Stimulated activated CD4-positive, alpha-beta T cell treated with anti-CD3 and anti-CD28 coated beads, Interleukin-12 subunit alpha, Interleukin-12 subunit beta, amount 100 ng/mL, for 24 hours (primary cell): ENCODE measurements at places on chromosomes 3 and 15.
A peak's percentile ranks its signal among the peaks of the same experiment; 100 is the strongest.

DNA sequence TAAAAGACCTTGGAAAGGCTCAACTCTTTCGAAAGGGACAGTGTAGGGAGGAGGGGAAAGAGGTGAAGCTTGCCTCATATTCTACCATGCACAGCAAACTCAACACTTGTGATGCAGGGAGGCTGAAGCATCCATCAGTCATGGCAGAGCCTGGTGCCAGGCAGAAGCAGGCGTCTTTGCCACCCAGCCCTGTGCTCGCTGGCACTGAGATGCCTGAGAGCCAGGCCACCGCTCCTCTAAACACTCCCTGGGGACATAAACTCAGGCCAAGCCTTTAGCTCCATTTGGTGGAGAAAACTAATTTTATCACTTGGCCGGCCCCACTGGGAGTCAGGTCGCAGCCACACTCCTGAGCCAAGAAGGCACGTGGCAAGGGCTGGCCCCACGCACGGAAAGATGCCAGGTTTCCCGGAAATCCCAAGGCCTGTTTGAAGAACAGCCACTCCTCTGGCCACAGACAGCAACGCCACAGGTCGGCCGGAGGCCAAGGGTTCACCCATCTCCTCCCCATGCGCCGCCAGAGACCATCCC, 30.7 kb downstream of the XXYLT1 start:
- DNase-seq: no peak

DNA sequence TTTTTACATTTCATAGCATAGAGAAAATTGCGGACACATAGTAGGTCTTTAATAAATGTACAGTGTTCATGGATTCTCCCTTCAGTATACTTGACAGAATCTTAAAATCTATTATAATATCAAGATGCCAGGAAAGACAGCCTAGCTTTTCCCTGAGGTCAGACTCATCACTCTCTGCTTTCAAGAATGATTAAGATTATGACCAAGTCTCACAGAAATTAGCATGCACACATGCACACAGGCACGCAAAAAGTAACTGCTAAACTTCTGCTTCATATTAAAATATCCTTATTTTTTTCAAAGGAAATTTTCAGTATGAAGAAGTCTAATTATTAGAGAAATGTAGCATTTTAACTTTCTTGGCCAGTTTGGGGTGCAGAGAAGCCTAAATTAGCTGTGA, 493.8 kb upstream of the NECTIN3 start:
- DNase-seq: no peak

- DNase-seq: no peak
Observed at GRCh38 chr3:12076031-12076430, 71.8 kb downstream of the SYN2 start.

- no peak for DNase-seq
Observed at GRCh38 chr3:58366699-58367098, 34.0 kb downstream of the PXK start.

- no peak for DNase-seq
Observed at GRCh38 chr3:153289334-153289808, 127.3 kb downstream of the RAP2B start.

DNA sequence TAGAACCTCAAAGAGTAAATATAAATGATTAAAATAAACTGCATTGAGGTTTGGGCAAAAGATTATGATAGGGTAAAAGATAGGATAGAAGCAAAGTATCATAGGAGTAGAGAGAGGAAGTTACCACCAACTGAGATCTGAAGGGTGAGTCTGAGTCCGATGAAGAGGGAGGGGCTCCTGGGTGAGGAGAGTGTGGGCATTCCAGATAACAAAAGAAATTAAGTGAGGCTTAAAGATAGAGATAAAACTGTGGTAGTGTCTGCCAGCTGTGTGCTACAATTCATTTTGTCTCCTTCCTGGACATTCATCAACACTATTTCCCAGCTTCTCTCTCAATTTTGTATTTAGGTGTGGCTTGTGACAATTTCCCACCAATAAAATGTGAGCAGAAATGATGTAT, 343.0 kb upstream of the PLSCR5 start:
- no peak for DNase-seq

- DNase-seq: no peak
Observed at GRCh38 chr15:29698030-29698701, 124.1 kb downstream of the TJP1 start.

GRCh38 chr15:90214553-90215196, 13.5 kb downstream of the SEMA4B start:
- no peak for DNase-seq

DNA sequence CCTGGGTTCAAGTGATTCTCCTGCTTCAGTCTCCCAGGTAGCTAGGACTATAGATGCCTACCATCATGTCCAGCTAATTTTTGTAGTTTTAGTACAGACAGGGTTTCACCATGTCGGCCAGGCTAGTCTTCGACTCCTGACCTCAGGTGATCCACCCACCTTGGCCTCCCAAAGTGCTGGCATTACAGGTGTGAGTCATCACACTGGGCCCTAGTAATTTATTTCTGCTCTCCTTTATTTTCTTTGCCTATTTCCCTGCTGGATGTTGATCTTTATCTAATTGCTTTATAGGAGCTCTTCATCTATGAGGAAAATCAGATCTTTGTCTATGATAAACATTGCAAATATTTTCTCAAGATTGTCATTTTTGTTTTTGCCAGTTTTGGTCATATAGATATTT, 31.7 kb downstream of the UQCC5 start:
- no peak for DNase-seq

- no peak for DNase-seq
Observed at GRCh38 chr15:77430652-77431051, 10.0 kb downstream of the HMG20A start.

GRCh38 chr3:101249522-101249921, 70.9 kb downstream of the IMPG2 start:
- no peak for DNase-seq

GRCh38 chr3:20488151-20488550, 302.1 kb upstream of the SGO1 start:
- no peak for DNase-seq

- DNase-seq: no peak
Observed at GRCh38 chr15:95990833-95991232, 339.7 kb upstream of the NR2F2 start.

- no peak for DNase-seq
Observed at GRCh38 chr3:189292667-189293484, 121.1 kb downstream of the TPRG1 start.

DNA sequence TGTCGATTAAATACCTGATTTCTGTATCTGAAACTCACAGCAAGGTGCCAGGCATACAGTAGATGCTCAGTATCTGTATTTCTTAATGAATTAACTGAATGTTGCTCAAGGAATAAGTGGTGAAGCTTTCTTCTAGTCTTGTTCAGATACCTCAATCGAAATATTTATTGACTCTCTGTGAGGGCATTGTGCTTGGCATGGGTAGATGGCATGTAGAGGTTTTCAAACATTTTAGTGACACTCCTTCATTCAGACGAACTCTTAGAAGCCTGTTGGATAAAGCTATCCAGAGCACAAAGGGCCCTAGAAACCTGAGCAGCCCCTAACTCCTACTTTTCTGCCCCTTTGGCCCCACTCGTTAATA, 369 bp upstream of the SNX1 start:
- no peak for DNase-seq

DNA sequence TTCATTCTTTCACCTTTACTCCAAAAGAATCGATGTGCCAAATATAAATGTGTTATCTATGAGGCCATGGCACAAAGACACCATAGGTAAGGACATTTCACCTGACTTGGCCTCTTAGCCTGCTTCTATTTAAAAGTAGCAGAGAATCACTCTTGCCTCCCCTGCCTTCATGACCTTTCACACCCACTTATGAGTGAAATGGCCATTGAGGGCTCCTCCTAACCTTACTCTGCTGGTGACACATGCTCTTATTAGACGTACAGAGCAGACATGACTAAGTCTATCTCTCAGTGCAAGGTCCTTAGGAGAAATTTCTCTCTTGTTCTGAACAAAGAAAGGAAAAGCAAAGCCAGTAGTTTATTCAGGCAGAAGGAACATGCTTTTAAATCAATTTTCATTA, 150.7 kb downstream of the LRTM1 start:
- no peak for DNase-seq

DNA sequence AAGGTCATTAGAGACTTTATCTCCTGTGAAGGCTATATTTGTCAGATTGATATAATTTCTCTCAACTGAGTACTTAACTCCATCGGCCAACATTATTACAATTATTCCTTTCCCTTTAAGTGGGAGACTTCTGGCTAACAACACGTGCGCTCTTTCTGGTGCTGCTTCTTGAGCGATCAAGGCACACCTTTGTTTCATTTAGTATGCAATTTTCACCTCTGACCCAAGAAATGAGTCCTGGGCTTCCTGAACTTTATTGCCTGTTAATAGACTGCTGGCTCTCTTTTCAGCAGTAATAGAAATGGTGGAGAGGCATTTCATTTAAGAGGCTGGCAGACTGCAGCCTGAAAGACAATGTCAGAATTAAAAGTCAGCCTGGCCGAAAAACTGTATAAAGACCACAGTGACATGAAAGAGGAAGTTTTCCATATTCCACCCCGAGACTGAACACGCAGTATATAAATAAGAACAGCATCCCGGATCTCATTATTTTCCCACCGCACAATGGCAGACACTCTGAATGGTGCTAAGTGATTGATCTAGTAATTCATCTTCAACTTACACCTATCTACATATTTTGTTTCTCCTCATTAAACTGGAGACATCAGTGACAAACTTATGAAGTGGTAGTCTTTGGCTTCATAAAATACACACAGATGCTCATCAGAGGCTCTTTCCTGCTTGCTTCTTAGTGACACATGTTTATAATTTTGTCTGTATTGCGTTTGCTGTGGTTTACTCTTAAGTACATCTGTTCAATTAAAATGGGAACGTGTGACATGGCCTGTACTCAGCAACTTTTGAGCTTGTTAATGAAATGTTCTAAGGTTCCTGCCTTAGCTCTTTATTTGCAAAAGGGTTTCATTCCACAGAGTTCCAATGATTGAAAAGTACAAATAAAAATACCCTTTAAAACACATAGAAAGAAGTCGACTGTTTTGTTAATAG, 299.9 kb downstream of the MECOM start:
- DNase-seq: no peak

GRCh38 chr3:128620268-128620691, 30.3 kb downstream of the RPN1 start:
- DNase-seq: no peak

DNA sequence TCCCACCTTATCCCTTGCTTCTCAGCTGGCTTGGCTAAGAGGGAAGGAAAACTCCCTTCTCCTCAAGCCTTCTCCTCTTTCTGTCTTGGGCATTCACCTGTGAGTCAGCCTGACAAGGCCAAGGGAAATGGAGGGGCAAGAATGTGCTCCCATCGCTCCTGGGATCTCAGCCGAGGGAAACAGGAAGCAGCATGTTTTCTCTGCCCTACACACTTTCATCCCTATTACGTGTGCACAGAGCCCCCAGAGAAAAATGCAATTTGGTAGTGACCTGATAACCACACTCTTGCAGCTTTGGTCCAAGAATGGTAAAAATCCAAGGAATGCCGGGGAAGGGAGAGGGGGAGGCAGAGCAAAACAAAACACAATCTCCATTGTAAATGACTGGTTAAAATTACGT, 32.9 kb upstream of the MTMR10 start:
- no peak for DNase-seq

DNA sequence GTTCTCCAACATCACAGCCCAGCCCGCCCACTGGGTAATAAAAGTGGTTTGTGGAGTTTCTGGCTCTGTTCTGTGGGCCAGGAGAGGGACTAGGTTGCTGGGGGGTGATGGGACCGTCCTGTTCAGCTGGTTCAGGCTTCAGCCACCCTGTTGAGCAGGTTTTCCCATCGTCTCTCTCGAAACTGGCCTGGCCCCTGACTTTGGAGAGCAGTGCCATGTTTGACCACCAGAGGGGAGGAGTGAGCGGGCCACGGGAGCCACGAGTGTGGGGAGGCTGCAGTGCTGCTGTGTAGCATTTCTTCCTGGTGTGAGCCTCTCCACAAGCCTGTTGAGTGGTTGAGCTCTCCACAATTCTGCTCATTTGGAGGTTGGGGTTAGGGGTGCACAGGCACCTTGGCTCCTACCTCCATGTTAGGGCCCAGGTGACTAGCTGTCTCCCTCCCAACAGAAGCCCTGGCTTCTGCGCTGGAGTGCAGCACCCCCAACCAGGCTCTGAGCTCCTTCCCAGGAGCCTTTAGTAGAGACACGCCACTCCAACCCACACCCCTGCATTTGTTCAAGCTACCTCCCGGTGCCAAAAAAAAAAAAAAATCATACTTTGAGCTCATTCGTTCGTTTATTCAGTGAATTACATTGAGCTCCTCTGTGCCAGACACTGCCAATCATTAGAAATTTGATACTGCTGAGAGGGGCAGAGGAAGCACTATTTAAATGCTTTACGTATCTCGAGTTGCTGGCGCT, 13.9 kb downstream of the SPINT1 start:
- DNase-seq: peak; percentile 82

DNA sequence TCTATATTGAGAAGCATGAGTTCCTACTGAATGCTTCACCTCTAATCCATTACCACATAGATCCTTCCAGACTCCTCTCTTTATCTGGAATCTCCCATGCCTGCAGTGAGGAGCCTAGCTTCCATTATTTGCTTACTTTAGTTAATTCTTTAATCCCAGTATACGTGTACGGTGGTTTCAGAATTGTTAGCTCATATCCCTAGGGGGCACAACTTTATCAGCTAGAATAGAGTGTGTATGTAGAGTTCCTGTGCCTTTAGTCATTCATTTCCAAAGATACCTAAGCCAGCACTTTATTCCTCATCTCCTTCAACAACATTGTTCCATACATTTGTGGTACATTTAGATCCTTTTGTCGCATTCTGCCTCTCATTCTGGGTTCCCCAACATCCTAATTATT, 226.0 kb downstream of the TJP1 start:
- no peak for DNase-seq
